ENCODE measurements at places on chromosomes 5 and 9.

- no peak for DNase-seq
Measured at GRCh38 chr5:72121780-72122445, 14.6 kb downstream of the MAP1B start.

- no peak for DNase-seq
Measured at GRCh38 chr9:85248514-85249312, 493.0 kb downstream of the AGTPBP1 start.

DNA sequence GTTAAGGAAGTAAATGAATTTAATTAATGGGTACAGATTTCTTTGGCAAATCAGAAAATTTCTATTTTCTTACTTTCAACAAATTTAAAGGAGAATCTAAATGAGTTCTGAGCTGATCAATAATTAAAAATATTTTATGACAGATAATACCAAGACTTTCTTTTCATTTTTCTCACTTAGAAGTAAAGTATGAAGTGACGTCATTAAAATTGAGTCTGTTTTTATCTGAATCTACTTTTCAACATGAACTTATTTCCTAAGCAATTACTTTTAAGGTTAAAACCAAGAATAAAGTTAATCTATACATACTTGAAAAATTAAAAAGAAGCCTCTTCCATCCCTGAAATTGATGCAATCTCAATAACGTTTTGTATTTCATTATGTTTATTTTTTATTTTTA lies 552.8 kb upstream of the ST8SIA4 start:
- no peak for DNase-seq

- DNase-seq, result no peak
Measured at GRCh38 chr9:135820661-135821060, 86.7 kb downstream of the CAMSAP1 start.

- DNase-seq, result no peak
Measured at GRCh38 chr5:58317009-58317408, 142.9 kb downstream of the PLK2 start.

DNA sequence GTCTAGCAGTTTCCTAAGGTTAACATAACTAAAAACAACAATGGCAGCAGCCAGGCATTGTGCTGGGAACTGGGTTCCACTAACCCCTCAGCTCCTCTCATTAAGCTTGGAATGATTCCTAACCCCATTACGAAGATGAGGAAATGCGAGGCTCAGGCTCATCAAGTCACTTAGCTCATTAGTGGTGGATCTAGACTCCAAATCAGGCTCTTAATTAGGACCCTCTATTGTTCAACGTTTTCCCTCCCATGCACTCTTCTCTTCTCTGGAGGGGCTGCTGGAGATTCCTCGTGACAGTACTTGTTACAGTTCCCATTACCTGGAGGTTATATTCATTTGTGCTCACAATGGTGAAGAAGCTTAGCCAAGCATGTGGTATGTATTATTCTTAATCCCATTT lies 6.5 kb downstream of the TAS2R1 start:
- no peak for DNase-seq

- no peak for DNase-seq
Measured at GRCh38 chr5:90293931-90294330, 115.6 kb downstream of the CETN3 start.

GRCh38 chr5:33843579-33843978 lies 48.2 kb downstream of the ADAMTS12 start:
- DNase-seq, result no peak

DNA sequence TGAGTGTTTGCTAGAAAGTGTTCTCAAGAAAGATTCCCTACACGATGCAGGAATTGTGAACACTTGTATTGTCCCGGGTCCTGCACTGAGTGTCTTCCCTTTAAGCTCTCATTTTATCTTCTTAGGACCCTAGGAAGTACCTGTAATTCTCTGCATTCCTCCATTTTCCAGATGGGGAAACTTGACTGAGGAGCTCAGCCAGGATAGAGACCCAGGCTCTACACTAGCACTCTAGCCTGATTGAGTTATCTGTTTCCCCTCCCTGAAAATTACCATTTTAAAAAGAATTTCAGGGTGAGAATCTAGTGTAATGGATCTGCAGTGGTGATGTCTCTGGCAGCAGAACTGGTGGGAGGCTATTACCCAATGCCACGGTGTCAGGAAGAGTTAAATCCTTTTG lies 453.9 kb downstream of the KDM4C start:
- peak; percentile 37 for DNase-seq

- no peak for DNase-seq
Measured at GRCh38 chr5:181138258-181138657, 7.3 kb upstream of the OR2V1 start.

GRCh38 chr5:90845723-90846554 lies 287.3 kb downstream of the ADGRV1 start:
- peak; percentile 10 for DNase-seq

- DNase-seq, result no peak
Measured at GRCh38 chr5:177491429-177491945, 5.9 kb downstream of the PDLIM7 start.

DNA sequence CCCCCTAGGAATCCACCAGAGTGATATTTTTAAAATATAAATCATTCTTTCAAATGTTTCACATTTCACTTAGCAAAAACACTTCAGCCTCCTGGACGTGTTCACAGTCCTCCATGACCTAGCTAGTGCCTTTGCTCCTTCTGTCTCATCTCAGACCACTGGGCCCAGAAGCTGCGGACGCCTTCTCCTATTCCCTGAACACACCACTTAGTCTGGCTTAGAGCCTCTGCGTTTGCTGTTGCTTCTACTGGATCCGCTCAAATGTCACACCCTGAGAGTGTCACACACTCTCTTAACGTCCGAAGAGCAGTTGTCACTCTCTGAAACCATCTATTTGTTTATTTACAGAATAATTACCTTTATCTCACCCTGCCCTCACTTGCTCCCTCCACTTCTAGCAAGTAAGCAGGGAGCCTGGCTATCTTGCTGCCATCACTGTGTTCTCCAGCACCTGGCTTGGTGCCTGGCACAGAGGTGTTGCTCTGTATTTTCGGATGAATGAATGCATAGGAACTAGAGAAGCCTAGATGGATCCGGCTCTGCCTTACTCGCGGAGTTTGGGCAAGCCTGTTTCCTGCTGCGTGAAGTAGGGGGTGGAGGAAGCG lies 1.2 kb upstream of the GRK6 start:
- DNase-seq, result no peak

DNA sequence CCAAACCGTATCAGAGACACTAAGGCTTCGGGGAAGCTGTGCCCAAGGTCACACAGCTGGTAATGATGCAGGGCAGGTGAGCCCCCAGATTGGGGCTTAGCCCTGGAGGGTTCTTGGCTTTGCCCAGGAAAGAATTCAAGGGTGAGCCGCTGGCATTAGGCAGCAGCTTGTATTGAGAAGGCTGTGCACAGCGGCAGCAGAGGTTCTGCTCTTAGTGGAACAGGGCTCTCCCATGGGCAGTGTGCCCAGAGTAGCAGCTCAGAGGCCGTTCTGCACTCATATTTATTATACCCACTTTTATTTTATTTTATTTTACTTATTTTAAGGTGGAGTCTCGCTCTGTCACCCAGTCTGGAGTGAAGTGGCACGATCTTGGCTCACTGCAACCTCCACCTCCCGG lies 85.8 kb upstream of the IER5L start:
- DNase-seq, result no peak

- DNase-seq, result no peak
Measured at GRCh38 chr9:132935026-132935425, 9.4 kb downstream of the TSC1 start.

- no peak for DNase-seq
Measured at GRCh38 chr5:15489571-15490235, 10.3 kb upstream of the FBXL7 start.

DNA sequence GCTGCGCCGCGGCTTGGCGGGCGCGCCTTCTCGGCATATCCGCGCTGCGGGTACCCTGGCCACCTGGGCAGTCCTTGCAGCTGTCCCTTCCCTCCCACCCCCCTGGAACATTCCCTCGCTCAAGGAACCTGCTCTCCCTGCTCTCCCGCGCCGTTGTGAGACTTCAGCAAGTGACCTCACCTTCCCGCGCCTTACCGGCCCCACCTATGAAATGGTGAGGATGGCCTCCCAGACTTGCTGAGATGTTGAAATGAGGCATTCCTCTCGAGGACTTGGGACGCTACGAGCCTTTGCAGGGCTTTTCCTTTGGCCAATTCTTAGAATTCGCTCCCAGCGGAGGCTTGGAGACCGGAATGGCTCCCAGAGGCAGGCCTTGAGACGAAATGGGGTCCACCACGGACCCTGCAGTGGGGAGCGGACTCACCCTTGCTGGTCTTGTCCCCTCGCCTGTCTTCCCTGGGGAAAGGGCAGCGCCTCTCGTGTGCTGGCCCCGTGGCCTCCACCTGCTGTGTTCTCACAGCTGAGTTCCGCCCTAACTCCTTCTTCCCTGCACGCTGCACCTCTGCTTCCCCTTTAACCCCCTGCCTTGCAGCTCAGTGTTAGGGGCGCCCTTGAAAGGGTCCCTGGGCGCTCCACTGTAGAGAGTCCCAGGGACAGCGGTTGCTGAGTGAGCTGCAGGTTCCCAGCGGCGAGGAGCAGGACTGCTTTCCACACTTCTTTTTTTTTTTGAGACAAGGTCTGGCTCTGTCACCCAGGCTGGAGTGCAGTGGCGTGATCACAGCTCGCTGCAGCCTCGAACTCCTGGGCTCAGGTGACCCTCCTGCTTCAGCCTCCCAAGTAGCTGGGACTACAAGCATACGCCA lies 907 bp downstream of the HMCN2 start:
- DNase-seq, result no peak

DNA sequence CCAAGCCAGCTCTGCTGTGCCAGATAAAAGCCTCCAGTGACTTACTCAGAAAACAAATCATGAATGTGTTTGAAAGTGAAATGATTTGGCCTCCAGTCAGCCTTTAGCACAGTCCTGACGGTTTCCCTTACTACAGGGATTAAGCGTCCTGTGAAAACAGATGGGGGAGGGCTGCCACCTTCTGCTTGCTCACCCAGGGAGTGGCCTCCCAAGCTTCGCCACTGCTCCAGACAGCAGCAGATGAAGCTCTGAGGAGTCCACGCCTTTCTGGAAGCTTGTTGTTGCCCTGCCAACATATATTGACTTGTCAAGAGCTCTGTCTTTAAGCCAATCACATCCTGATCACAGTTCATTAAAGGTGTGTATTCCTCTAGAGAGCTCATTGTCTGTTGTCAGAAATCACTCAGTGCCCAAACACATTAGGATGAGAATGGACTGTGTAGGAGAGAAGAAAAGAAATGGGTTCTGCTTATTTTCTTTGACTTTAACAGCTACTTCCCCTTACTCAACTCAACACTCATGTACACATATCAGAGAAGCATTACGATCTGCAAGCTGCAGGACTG lies 4.9 kb upstream of the FYB1 start:
- DNase-seq, result no peak

All from putamen (tissue), 1 donor.